ENCODE measurements at places on chromosomes 11 and 22.
A peak's percentile ranks its signal among the peaks of the same experiment; 100 is the strongest.

- DNase-seq: no peak
Observed at GRCh38 chr22:19719488-19720021, 3.8 kb upstream of the GP1BB start.

DNA sequence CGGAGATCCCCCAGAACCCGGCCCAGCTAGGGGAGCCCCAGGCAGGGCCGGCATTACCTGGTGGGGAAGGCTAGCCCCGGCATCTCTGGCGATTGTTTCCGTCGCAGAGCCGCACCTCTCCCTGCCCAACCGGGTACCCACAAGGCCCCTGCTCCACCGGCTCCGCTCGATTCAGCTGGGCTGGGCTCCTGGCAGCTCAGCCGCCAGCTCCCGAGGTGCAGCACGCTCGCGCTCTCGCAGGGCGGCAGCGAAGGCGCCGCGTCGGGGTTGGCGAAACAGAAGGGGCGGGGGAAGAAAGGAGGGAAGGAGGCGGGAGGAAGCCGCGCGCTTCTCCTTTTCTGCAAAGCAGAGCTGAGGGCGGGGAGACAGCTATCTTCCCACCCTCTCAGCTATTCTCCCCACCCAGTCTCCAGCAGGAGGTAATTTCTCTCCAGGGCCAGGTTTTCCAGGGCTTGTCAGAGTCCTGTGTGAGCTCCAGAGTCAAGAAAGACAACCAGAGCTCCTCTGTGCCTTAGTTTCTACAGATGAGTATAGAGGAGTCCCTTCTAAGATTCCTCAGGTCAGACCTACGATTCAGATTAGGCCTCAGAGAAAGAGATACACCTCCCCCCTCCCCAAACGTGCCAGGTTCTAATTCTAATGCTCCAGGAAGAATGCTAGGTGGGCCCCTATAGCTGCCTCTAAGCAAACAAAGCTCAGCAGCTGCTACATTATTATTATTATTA lies 62.0 kb downstream of the PAK1 start:
- DNase-seq: peak; percentile 87

- no peak for DNase-seq
Observed at GRCh38 chr22:47804281-47804680, 1041.8 kb downstream of the TBC1D22A start.

GRCh38 chr22:23527971-23528740 lies 51.9 kb downstream of the IGLL1 start:
- DNase-seq: no peak

GRCh38 chr11:17473071-17473744 lies 3.4 kb downstream of the ABCC8 start:
- DNase-seq: peak; percentile 30

DNA sequence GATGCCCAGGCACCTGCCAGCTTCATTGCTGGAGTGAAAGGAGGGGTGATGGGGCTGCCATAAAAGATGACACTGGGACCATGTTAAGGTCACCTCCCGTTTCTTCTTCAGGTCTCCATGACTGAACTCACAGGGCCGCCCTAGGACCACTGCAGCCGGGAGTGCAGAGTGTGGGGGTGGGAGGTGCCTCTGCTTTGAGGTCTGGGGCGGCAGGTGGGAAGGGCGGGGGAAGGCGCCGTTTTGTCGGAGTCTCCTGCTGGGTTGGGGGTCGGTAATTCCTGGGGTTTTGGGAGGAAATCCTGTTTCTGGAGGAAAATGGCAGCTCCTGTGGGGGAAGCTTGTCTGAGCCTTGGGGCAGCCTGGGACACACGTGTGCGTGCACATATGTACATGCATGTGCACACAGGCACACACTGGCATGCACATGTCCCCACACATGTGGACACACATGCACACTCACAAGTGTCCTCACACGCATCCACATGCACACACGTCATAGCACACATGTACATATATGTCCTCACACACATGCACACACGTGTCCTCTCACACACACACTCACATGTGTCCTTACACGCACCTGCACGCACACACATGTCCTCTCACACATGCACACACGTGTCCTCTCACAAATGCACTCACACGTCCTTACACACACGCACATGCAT lies 990.9 kb downstream of the BRD1 start:
- DNase-seq: no peak

DNA sequence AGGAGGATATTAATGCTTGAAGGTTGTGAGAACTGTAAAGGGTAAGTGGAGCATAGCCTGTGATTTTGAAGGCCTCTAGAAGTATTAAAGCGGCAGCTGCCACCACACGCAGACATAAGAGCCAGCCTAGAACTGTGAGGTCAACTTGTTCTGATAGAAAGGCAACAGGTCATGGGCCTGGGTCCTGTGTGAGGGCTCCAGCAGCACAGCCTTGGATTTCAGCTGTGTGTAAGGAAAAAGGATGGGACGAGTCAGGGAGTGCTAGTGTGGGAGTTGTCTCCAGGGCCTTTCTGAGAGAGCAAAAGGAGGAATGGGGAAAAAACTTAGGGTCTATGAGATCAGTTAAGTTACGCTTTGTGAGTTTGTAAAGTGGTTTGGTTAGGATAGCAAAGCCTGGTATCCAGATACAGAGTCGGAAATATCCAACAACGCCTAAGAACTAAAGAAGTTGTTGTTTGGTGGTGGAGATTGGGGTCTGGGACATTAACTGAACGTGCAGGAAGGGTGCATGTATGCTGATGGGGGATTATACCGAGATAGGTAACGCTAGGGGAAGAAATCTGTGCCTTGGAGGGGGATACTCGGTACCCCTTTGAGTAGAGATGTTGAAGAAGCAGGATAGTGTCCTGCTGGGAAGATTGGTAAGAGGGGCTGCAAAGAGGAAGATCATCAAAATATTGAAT lies 17.4 kb upstream of the ANO1 start:
- DNase-seq: no peak

GRCh38 chr11:79461144-79461543 lies 20.3 kb upstream of the TENM4 start:
- peak; percentile 44 for DNase-seq

DNA sequence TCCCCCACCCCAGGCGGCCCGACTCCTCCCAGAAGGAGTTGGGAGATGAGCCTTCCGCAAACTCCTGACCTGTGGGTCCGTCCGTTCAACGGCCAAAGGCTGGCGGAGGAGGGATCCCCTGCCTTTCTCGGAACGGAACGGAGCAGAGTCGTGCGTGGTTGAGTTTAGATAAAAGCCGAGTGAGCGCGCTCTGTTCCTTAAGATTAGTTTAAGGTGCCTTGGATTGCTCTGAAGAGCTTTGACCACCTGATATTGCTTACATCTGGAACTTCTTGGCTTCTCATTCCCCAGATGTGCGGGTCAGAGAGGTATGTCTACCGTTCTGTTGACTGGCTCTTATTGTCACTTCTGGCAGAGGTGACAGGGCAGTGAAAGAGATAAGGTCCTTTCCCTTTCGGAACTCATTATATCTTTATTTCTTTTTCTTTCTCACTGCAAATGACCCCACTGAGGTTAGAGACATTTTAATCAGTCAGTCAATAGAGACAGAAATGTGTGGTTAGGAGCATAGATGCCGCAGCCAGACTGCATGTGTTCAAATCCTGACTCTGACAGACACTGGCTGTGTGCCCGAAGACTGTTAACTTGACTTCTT lies at the start of gene TRIM6:
TSS of gene TRIM6 (plus strand) at position 31 of the 595 bp plus-strand sequence. CDS start at position 292, 261 bp downstream.
- DNase-seq: peak; percentile 81

GRCh38 chr11:44936951-44937543 lies 13.6 kb downstream of the TP53I11 start:
- DNase-seq: no peak

DNA sequence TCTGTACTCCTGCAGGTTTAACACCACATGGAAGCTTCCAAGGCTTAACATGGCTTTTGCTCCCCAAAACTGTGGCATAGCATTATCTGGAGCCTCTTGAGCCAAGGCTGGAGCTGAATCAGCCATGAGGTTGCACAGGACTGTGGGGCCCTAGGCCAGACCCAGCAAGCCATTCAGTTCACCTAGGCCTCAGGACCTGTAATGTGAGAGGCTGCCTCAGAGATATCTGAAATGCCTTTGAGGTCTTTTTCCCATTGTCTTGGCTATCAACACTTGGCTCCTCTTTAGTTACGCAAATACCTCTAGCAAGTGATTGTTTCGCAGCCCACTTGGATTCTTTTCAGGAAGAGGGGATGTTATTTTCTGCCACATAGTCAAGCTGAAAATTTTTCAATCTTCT lies 72.0 kb downstream of the VPREB1 start:
- no peak for DNase-seq

GRCh38 chr11:113077379-113077778 lies 116.2 kb downstream of the NCAM1 start:
- DNase-seq: no peak

GRCh38 chr11:35485656-35486322 lies 39.6 kb downstream of the PAMR1 start:
- DNase-seq: peak; percentile 88

- no peak for DNase-seq
Observed at GRCh38 chr22:42683578-42684283, 34.5 kb upstream of the CYB5R3 start.

DNA sequence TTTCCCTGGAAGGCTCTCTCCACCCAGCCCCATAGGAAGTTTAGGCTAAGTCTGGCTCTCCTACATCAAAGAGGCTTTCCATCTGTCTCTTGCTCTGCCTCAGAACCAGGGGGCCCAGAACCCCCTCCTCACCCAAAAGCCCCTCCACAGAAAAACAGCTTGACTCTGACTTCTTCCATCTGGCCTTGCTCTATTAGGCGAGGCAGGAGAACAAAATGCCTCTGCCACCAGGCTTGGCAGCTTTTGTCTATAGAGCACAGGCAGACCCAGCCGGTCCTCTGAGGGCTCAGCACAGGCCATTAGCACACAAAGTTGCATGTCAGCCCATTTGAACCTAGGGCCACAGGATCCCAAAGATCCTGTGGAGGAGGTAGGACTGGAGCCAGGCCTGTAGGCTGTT lies 75.7 kb upstream of the SUSD2 start:
- no peak for DNase-seq

DNA sequence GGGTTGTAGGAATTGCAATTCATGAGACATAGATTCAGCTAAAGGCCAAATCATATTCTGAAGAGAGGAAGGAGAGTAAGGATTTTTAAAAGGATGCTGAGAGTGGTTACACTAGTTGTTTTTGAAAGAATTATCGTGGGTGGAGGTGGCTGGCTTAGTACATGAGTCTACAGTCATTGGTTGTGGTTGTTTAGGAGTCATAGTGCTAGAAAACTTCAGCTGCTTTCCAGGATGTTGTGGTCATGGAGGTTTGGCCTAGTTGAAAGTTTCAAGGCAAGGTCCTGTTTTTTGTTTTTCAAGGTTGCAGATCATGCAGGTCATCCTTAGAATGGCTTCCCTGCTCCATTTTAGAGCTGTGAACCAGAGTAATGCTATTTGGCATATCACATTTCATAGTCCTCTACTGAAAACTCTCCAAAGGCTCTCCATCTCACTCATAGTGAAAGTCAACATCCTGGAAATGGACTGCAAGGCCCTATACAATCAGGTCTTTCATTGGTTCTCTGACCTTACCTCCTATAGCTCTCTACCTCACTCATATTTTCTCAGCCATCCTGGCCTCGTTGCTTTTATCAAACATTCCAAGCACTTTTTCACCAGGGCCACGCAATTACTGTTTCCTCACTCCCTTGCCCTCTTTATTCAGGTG lies 26.1 kb upstream of the ZBTB44 start:
- no peak for DNase-seq

- DNase-seq: no peak
Observed at GRCh38 chr11:103354656-103355055, 245.4 kb downstream of the DYNC2H1 start.

- DNase-seq: no peak
Observed at GRCh38 chr11:100637706-100638105, 49.4 kb upstream of the ARHGAP42 start.

DNA sequence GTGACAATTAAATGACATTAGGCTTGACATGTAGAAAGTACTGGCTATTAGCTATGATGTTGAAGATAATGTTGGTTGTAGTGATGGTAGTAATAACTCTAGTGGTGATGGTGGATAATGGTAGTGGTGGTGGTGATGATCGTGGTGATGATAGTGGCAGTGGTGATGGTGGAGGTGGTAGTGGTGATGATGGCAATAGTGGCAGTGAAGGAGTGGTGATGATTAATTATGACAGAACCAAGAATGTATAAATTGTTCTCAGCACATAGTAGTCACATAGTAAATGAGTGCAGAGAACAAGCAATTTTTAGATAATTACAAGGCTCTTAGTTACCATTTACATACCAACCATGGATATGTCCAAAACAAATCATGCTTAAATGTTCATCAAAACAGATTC lies 5.3 kb upstream of the CD44 start:
- no peak for DNase-seq

GRCh38 chr22:36757668-36758211 lies 18.2 kb downstream of the IFT27 start:
- peak; percentile 61 for DNase-seq
